ENCODE measurements at places on chromosomes 1 and 21.

- H3K36me3 ChIP-seq: peaks cover 50% of the 10 kb centered on the region
- H3K4me3 ChIP-seq: no peak overlapping the region
- DNase-seq: no peak
Measured at GRCh38 chr1:25959611-25960010, 38.3 kb downstream of the PAFAH2 start.

DNA sequence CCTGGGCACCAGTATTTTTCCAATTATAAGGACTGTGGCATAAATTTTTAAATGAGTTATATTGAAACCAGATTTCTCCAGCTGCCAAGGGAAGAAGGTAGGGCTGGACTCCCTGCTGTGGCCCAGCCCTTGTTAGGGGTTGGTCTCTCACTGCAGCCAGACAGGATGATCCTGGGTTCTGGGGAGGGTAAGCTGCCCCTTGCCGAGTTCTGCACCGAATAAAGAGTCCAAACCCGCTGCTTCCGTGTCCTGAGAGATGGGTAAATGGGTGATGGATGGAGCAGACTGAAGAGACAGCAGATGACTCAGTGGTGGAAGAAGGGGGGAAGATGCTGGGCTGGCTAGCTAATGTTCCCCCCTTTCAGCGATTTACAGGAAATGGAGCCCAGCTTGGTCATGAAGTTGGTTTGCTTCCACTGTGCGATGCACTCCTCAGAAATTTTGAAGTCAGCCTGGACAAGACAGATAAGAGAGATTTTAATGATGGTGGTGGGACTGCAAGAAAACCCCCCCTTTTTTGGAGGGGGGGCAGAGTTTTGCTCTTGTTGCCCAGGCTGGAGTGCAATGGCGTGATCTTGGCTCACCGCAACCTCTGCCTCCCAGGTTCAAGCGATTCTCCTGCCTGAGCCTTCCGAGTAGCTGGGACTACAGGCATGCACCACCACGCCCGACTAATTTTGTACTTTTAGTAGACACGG, 41.4 kb downstream of the YARS1 start:
- H3K27ac ChIP-seq: no peak overlapping the region
- H3K4me1 ChIP-seq: no peaks in the 10 kb centered on the region
- no peaks in the 10 kb centered on the region for H3K27me3 ChIP-seq
- no peak overlapping the region for H3K4me3 ChIP-seq
- no peak for DNase-seq

- H3K36me3 ChIP-seq: peaks cover 62% of the 10 kb centered on the region
- peaks cover under 1% of the 10 kb centered on the region for H3K4me1 ChIP-seq
- DNase-seq: peak; percentile 56
- H3K27ac ChIP-seq: no peak overlapping the region
- H3K27me3 ChIP-seq: no peaks in the 10 kb centered on the region
Measured at GRCh38 chr1:45334308-45335245, 5.4 kb upstream of the TOE1 start.

GRCh38 chr1:150813028-150813707, 5.1 kb upstream of the CTSK start:
- no peak overlapping the region for H3K4me3 ChIP-seq
- H3K27me3 ChIP-seq: no peaks in the 10 kb centered on the region
- peaks cover 1% of the 10 kb centered on the region for H3K4me1 ChIP-seq
- peak; percentile 58 for DNase-seq

GRCh38 chr1:62111084-62111483, 83.6 kb upstream of the L1TD1 start:
- no peak overlapping the region for H3K4me3 ChIP-seq
- no peak overlapping the region for H3K27ac ChIP-seq
- H3K27me3 ChIP-seq: no peaks in the 10 kb centered on the region

DNA sequence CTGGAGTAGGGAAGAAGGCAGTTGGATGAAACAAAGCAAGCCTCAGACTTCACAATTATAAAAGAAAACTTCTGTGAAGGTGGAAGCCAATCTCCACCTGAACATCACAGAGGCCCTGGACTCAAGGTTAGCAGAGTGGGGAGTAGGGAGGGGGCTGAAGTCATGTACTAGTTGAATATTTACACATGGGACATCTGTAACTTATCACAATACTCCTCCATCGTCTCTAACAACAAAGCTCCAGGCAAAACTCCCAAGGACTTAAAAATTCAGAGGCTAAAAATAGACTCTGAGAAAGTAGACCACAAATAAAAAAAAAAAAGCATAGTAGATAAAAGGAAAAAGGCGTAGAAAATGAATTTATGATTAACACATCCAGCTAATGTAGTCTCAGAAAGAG, 326.3 kb upstream of the PKN2 start:
- H3K4me1 ChIP-seq: no peaks in the 10 kb centered on the region
- H3K27me3 ChIP-seq: no peaks in the 10 kb centered on the region
- no peak overlapping the region for H3K27ac ChIP-seq
- H3K36me3 ChIP-seq: no peaks in the 10 kb centered on the region

GRCh38 chr21:46080171-46081021, 17.5 kb upstream of the COL6A2 start:
- H3K27ac ChIP-seq: no peak overlapping the region
- no peaks in the 10 kb centered on the region for H3K27me3 ChIP-seq
- no peaks in the 10 kb centered on the region for H3K4me1 ChIP-seq
- no peak overlapping the region for H3K4me3 ChIP-seq
- DNase-seq: peak; percentile 33

- H3K27ac ChIP-seq: no peak overlapping the region
- H3K4me3 ChIP-seq: no peak overlapping the region
- no peak for DNase-seq
- H3K36me3 ChIP-seq: no peaks in the 10 kb centered on the region
- no peaks in the 10 kb centered on the region for H3K4me1 ChIP-seq
Measured at GRCh38 chr1:98323388-98323787, 338.1 kb upstream of the SNX7 start.

DNA sequence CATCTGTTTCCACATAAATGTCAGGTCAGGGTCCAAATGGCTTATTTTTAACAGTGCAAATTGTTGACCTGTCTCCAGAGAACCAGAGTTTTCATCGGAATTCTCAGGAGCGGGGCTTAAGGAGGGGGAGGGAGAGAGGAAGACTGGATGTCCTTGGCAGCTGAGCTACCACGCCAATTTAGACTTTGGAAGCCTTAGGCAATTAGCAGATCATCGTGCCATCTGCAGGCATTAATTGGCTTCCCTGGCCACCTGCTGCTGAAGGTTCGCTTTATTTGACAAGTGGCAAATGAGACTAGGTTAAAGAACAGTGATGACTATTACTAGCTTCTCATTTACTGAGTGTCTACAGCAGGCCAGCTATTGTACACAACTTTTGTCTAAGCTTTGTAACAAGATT, 43.7 kb downstream of the HLX start:
- no peak overlapping the region for H3K27ac ChIP-seq
- DNase-seq: no peak
- no peaks in the 10 kb centered on the region for H3K36me3 ChIP-seq

DNA sequence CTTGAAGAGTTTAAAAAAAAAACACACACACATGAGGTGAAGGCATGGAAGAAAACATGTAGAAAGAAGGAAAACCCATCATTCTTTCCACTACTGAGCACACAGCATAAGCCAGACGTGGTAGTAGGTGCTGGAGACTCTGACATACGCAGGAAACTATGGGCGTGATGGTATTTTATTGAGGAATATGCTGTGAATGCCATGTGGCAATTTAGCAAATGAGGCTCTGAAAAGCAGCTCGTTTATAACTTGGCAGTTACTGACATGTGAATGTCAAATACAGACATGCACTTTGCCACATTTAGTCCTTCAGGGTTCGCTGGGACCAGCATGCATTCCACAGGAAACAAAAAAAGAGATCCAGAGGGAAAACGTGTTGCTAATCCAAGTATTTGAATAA, 74.3 kb upstream of the IFNAR2 start:
- no peak overlapping the region for H3K27ac ChIP-seq
- H3K4me3 ChIP-seq: no peak overlapping the region
- no peaks in the 10 kb centered on the region for H3K36me3 ChIP-seq
- 0 out of 2 replicates have a peak, but pooled peaks cover 3% of the 10 kb centered on the region for H3K4me1 ChIP-seq
- DNase-seq: no peak

GRCh38 chr1:228335406-228336307, 71.0 kb downstream of the TRIM11 start:
- no peak overlapping the region for H3K4me3 ChIP-seq
- no peaks in the 10 kb centered on the region for H3K27me3 ChIP-seq
- DNase-seq: peak; percentile 10
- no peak overlapping the region for H3K27ac ChIP-seq
- peaks cover 4% of the 10 kb centered on the region for H3K36me3 ChIP-seq

DNA sequence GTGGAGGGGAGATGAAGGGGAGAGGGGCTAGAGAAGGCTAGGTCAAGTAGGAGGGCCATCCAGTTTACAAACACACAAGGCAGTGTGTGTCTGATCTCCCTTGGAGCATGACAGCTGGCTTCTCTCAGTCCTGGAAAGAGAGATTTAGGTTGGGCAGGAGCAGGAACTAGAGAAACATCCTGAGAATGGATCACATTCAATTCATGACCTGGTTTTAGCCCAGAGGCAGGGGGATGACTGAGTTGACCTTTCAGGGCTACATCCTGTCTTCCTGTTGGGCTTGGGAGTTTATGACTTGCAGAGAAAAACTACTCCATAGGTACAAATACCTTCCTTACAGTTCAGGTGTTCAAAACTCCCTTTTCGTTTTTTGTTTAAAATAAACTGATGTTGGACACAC, 97.0 kb downstream of the IGSF21 start:
- peaks cover 7% of the 10 kb centered on the region for H3K4me1 ChIP-seq
- H3K27ac ChIP-seq: no peak overlapping the region
- H3K4me3 ChIP-seq: no peak overlapping the region

DNA sequence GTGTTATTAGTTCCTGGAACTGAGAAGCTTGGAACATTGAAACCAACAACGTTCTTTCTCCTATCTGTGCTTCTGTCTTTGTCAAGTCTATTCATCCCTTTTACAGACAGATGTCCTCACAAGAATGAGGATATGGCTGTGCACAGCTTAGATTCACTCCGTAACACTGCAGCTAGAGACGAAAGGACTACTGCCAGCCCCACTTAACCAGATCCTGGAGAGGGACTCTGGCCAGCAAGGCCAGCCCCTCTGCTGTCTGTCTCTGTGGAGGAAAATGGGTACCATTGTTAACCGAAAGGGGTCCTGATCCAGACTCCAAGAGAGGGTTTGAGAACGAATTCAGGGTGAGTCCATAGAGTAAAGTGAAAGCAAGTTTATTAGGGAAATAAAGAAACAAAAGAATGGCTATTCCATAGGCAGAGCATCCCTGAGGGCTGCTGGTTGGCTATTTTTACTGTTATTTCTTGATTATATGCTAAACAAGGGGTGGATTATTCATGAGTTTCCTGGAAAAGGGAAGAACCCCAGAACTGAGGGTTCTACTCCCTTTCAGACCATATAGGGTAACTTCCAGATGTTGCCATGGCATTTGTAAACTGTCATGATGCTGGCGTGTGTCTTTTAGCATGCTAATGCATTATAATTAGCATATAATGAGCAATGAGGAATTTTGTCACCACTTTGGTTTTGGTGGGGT, 17.4 kb upstream of the USP24 start:
- no peaks in the 10 kb centered on the region for H3K27me3 ChIP-seq
- no peak for DNase-seq
- H3K27ac ChIP-seq: no peak overlapping the region
- H3K36me3 ChIP-seq: peaks cover under 1% of the 10 kb centered on the region

DNA sequence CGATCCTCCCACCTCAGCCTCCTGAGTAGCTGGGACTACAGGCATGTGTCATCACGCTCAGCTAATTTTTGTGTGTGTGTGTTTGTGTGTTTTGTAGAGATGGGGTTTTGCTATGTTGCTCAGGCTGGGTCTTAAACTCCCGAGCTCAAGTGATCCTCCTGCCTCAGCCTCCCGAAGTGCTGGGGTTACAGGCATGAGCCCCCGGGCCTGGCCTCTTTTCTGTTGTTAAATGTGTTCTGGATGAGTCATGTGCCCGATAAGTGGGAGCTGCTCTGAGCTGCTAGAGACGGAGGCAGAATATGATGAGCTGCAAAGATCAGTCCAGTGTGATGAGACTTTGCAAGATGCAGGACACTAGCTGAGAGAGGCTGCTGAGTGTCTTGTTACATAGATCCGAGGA, 75.5 kb downstream of the VPS13D start:
- no peaks in the 10 kb centered on the region for H3K4me1 ChIP-seq
- DNase-seq: no peak
- no peaks in the 10 kb centered on the region for H3K27me3 ChIP-seq
- no peak overlapping the region for H3K27ac ChIP-seq

GRCh38 chr1:170707959-170708655, 44.2 kb downstream of the PRRX1 start:
- H3K4me3 ChIP-seq: no peak overlapping the region
- DNase-seq: no peak
- H3K27ac ChIP-seq: no peak overlapping the region
- H3K27me3 ChIP-seq: no peaks in the 10 kb centered on the region
- no peaks in the 10 kb centered on the region for H3K4me1 ChIP-seq
- H3K36me3 ChIP-seq: no peaks in the 10 kb centered on the region

- no peak overlapping the region for H3K27ac ChIP-seq
- DNase-seq: no peak
- peaks cover 93% of the 10 kb centered on the region for H3K36me3 ChIP-seq
- H3K4me3 ChIP-seq: no peak overlapping the region
- H3K27me3 ChIP-seq: no peaks in the 10 kb centered on the region
- H3K4me1 ChIP-seq: no peaks in the 10 kb centered on the region
Measured at GRCh38 chr1:77961392-77961791, 17.5 kb downstream of the FUBP1 start.

- H3K27me3 ChIP-seq: no peaks in the 10 kb centered on the region
Measured at GRCh38 chr1:203379825-203380224, 28.9 kb upstream of the FMOD start.

DNA sequence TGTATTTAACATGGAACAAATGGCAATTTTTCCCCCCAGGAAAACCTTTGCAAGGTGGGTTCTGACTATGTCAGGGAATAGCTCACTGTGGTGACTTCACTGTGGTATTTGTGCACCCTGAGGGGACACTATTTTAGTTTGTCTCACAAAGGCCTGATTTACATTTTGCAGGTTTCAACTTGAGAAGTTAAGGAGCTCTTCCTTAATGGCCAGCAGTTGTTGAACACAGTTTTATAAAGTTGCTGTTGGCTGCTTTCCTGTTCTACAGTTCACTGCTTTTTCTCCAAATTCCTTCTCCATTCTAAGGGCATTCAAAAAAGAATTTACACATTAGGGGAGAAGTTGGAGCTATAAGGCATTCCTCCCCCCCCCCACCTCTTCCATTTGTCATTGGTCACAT, 4.6 kb downstream of the LAMC1 start:
- H3K4me3 ChIP-seq: no peak overlapping the region
- H3K27me3 ChIP-seq: no peaks in the 10 kb centered on the region
- no peak for DNase-seq
- H3K27ac ChIP-seq: no peak overlapping the region
- H3K4me1 ChIP-seq: peaks cover 7% of the 10 kb centered on the region

GRCh38 chr1:73948055-73948454, 249.9 kb downstream of the LRRIQ3 start:
- peaks cover 3% of the 10 kb centered on the region for H3K4me1 ChIP-seq
- no peak for DNase-seq
- no peak overlapping the region for H3K4me3 ChIP-seq
- no peaks in the 10 kb centered on the region for H3K27me3 ChIP-seq
- H3K27ac ChIP-seq: no peak overlapping the region
